ENCODE measurements at places on chromosomes 4 and X.

DNA sequence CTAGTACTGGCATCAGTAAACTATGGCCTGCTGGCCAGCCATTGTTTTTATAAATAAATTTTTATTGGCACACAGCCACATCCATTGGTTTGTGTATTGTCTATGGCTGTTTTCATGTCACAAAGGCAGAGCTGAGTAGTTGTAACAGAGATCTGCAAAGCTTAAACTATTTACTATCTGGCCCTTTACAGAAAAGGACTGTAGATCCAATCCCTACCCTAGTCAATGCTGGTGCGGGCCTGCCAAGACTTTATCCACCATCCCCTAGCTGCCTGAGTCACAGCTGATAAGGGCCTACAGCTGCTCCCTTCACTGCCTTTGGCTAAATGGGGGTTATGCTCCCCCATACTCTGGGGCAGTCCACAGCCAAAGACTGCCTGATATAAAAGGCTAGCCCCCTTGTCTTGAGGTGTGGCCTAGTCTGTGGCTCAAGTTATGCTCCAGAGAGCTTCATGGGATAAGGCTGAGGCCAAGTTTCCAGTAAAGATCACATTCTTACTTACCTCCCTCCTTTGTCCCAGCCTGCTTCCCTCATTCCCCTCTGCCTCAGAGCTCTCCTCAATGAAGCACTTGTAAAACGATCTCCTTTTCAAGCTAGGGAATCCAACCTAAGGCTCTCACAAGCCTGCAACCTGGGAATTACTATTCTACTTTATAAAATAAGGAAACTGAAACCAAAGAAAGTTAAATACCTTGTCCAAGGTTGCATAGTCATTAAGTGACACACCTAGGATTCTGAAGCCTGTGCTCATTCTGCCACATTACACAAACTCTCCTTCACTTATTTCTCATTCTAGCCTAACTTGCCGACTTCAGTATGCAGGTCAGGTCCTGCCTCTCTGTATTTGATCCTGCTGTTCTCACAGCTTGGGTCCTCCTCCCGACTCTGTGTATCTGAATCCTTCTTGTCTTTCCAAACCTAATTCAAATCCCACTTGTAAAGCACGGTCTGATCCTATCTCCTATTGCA is 20.7 kb downstream of the ACE2 start:
- no peak for DNase-seq
- no peaks in the 10 kb centered on the region for H3K27me3 ChIP-seq
- H3K4me1 ChIP-seq = no peaks in the 10 kb centered on the region
- no peak overlapping the region for H3K4me3 ChIP-seq
- no peaks in the 10 kb centered on the region for H3K36me3 ChIP-seq
- H3K27ac ChIP-seq = no peak overlapping the region

GRCh38 chr4:57061395-57061794 is 48.8 kb downstream of the IGFBP7 start:
- no peaks in the 10 kb centered on the region for H3K36me3 ChIP-seq
- H3K27me3 ChIP-seq = no peaks in the 10 kb centered on the region
- no peak for DNase-seq
- H3K4me1 ChIP-seq = no peaks in the 10 kb centered on the region
- H3K4me3 ChIP-seq = no peak overlapping the region
- no peak overlapping the region for H3K27ac ChIP-seq

DNA sequence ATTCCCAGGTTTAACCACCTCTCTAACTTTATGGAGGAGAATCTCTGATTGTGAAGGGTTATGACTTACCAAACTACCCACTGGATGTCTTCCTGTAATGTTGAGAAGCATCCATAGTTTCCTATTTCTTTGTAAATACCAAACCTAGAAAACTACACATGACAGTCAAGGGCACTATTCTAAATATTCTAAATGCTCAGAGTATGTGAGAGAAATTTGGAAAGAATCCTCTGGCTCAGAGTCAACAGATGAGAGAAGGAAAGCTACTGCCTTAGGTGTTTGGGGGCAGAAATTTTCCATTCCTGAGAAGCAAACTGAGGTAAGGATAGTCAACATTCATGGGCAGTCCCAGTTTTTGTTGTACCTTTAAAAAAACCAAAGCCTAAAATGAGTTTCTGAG is 155.8 kb downstream of the KCNIP4 start:
- H3K4me3 ChIP-seq = no peak overlapping the region
- no peak overlapping the region for H3K27ac ChIP-seq
- no peaks in the 10 kb centered on the region for H3K4me1 ChIP-seq
- no peak for DNase-seq

- no peak overlapping the region for H3K4me3 ChIP-seq
- DNase-seq = no peak
- no peaks in the 10 kb centered on the region for H3K4me1 ChIP-seq
Measured at GRCh38 chrX:31819455-31819854, 747.6 kb upstream of the FTHL17 start.

DNA sequence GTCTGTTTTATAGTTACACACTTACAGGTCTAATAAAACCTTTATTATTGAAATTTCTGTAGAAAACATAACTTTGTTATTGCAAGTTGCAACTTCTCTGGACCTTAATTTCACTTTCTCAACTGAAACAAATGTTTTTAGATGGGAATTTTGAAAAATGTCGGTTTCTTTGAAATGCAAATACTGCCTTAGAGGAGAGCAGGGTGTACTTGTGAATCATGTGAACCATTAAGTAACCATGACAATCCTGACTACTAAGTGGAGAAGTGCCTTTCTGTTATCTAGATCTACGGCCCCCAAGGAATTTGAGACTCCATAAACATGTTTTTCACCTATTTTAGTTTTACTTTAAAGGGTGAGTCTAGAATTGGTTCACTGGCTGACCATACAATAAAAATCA is 8.5 kb upstream of the ARMCX2 start:
- no peak for DNase-seq
- no peaks in the 10 kb centered on the region for H3K27me3 ChIP-seq
- no peaks in the 10 kb centered on the region for H3K36me3 ChIP-seq
- H3K4me1 ChIP-seq = no peaks in the 10 kb centered on the region

DNA sequence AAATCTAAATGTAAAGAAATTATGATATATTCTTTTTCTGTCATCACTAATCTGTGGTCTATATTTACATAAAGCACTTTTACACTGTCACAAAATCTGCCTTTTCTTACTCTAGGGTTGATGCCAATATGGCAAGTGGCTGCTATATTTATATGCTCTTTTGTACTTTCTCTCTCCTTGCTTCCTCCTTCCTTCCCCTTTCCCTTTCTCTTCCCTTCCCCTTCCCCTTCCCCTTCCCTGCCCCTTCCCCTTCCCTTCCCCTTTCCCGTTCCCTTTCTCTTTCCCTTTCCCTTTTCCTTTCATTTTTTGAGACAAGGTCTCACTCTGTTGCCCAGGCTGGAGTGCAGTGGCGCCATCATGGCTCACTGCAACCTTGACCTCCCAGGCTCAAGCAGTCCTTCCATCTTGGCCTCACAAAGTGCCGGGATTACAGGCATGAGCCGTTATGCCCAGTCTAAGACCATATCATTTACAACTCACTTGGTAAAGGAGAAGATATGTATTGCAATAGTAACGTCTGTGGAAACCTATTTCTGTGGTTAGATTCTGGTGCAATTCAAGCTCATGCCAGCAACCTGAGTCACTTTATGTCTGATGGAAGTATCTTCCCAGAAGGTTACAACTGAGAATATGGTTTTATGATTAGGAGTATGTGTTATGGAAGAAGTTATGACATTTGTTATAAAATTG is 13.9 kb upstream of the PLAC8 start:
- H3K4me3 ChIP-seq = no peak overlapping the region
- H3K4me1 ChIP-seq = no peaks in the 10 kb centered on the region
- no peaks in the 10 kb centered on the region for H3K36me3 ChIP-seq

DNA sequence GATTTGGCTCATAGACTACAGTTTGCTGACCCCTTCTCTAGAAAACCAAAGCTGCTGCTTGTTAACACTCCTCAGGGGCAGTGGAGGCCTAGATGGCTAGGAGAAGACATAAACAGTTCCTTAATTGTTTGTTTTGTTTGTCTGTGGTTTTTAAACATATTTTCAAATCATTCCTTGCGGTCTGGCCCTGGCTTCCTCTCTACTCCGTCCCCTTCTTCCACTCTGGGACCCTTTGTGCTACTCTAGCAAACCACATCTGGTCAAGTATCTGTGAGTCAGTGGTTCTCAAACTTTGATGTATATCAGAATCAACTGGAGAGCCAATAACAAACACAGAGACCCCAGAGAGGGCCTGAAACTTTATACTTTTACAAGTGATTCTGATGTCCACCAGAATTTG is 36.1 kb downstream of the FRMPD4 start:
- H3K4me3 ChIP-seq = no peak overlapping the region
- DNase-seq = no peak
- no peak overlapping the region for H3K27ac ChIP-seq
- H3K36me3 ChIP-seq = no peaks in the 10 kb centered on the region
- H3K27me3 ChIP-seq = no peaks in the 10 kb centered on the region

DNA sequence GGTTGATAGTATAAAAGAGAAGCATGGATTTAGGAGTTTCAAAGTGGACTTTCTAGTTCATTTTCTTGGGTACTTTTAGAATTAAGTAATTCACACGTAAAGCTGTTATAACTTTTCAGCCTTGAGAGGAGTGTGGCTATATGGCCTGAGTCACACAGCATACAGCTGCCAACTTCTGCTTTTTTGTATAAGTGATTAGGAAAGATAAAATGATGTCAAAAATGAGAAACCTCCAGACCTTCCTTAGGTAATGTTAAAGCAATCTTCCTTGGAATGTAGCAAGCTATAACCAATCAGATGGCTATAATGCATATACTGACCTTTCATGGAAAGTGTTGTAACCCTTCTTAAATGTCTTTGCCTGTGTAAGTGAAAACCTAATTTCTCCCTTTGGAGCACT is 39.2 kb downstream of the RAB40AL start:
- DNase-seq = no peak
- no peak overlapping the region for H3K27ac ChIP-seq
- no peaks in the 10 kb centered on the region for H3K4me1 ChIP-seq
- no peaks in the 10 kb centered on the region for H3K36me3 ChIP-seq
- no peaks in the 10 kb centered on the region for H3K27me3 ChIP-seq

Measured in effector memory CD4-positive, alpha-beta T cell (primary cell).